Fibroblast of skin of abdomen (primary cell): ENCODE measurements at places on chromosomes 6 and 20.

DNA sequence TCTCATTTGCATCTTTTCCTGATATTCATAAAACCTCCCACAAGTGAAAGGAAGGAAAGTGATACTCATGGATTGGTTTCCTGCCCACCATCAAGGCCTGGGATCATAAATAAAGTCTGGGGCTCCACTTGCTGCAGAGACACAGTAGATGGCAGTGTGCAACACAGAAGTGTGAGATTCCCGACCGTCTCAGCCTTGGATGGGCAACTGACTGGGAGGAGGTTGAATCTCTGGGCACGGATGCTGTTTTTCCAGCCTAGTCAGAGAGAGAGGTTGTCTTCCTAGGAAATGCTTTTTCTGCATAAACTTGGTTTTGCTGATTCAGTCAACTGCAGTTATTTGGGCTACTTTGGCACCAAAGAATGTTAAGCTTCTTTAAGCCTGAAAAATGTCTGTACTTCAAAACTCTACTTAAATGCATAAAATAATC lies 9.9 kb upstream of the RFPL4B start:
- peak; percentile 88 for DNase-seq

DNA sequence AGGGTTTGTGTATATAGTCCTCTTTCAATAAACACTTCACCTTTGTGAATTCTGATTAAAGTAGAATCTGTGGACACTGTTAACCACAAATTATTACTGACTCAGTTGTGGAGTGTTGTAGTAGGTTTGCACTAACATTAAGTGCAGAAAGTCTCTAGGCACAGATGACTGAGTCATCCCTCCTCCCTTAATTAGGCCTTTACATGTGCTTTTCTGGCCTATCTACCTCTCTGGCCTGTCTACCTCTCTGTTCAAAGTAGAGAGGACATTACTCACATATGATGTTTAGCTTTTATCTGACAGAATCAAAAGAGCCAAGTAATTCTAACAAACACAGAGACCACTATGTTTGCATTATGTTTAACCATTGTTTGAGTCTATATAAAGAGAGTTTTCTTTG lies 783.0 kb downstream of the TENT5A start:
- DNase-seq = peak; percentile 15

- no peak for DNase-seq
Observed at GRCh38 chr6:131061751-131062119, 1.3 kb downstream of the EPB41L2 start.

GRCh38 chr20:16189371-16189770 lies 383.9 kb downstream of the KIF16B start:
- no peak for DNase-seq

GRCh38 chr6:63635588-63636517 lies at the start of gene PHF3:
TSS of gene PHF3 (plus strand) at chr6:63635802. CDS start at chr6:63646552, 10,750 bp downstream.
- peak; percentile 92 for DNase-seq

DNA sequence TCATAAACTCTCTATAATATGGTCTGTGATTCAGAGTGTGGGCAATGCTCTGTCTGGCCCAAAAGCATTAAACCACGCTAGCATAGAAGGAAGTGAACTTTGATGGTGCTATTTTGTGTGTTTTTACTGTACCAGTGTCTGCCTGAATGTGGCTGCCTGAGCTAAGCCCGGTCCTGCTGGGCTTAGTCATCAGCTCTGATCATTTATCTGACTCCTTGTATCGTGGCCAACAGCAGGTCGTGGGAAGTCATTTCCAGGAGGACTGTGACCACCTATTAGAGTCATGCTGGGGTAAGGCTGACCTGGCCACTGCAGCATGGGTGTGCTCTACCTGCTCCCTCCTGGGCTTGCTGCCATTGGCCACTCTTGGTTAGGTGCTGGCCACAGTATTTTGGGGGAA lies 239.1 kb upstream of the CEP162 start:
- peak; percentile 48 for DNase-seq

GRCh38 chr6:43812850-43813578 lies 43.0 kb downstream of the VEGFA start:
- no peak for DNase-seq

DNA sequence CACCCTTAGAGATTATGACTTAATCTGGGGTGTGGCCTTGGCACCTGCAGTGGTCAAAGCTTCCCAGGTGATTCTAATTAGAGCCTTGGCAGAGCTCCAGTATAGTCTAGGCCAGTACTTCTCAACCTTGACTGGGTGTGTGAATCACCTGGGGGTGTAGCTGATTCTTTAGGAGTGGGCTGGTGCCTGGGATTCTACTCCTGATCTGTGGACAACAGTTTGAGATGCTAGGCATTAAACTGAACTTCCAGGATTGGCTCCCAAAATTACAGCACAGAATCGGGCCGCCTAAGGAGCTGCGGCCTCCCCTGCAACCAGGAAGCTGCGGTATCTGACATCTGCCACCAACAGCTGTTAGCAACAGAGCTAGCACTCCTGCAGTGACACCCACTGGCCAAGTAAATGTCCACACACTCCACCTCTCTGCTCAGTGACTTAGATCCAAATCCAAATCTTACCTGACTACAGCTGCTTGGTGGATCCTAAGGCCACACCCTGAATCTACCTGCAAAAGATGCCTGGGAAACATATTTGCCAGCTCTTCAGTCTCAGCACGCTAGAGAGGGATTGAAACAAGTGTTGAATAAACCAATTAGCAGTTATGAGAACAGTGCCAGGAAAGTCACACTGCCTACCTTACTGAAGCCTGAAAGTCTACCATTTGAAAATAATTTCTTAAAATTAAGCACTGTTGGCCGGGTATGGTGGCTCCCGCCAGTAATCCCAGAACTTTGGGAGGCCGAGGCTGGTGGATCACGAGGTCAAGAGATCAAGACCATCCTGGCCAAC lies 126.7 kb downstream of the UNC5CL start:
- peak; percentile 40 for DNase-seq

- DNase-seq = no peak
Observed at GRCh38 chr6:108156938-108157233, 8.9 kb upstream of the NR2E1 start.

- DNase-seq = no peak
Observed at GRCh38 chr6:61606500-61606899, 679.5 kb downstream of the KHDRBS2 start.

DNA sequence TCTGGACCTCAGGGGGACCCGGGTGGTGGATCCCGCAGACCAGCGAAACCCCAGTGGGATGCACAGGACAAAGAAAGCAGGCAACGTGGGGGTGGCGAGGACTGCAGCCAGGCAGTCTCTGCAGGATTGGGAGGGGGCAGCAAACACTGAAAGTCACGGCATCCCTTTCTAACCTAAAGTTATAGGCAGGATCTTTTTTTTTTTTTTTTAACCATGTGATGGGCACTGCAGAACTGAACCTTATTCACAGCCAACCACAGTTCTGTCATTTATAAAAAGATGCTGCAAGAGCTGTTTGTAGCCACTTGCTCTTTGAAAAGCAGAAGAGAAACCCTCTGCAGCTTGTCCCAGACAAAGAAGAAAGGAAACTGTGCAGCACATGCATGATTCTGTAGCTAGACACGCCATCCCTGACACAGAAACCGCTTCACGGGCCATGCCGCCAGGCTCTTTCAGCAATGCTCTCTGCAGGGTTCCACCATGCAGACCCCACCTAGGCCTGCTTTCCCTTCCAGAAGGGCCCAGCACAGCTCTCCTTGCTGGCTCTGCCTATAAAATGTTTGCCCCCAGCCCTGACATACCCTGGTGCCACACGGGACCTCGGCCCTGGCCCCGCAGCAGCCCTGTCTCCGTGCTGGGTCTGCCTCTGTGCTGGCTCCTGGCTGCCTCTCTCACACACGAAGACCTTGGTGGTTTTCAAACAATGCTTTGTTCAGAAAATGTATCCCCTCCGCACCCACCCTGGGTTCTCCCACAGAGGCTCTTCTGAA lies 70.8 kb downstream of the PYGB start:
- no peak for DNase-seq

DNA sequence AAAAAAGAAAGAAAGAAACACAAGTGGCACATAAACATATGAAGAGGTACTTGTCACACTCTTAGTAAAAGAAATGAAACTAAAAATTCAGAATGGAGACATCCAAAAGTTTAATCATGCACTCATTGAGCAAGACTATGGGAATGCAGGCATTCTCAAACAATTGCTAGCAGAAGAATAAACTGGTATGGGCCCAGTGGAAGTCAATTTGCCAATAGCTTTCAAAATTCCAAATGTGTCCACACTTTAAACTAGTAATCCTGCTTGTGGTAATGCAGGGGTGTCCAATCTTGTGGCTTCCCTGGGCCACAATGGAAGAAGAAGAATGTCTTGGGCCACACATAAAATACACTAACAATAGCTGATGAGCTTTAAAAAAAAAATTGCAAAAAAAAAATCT lies 97.4 kb downstream of the EPB41L2 start:
- DNase-seq = peak; percentile 71

DNA sequence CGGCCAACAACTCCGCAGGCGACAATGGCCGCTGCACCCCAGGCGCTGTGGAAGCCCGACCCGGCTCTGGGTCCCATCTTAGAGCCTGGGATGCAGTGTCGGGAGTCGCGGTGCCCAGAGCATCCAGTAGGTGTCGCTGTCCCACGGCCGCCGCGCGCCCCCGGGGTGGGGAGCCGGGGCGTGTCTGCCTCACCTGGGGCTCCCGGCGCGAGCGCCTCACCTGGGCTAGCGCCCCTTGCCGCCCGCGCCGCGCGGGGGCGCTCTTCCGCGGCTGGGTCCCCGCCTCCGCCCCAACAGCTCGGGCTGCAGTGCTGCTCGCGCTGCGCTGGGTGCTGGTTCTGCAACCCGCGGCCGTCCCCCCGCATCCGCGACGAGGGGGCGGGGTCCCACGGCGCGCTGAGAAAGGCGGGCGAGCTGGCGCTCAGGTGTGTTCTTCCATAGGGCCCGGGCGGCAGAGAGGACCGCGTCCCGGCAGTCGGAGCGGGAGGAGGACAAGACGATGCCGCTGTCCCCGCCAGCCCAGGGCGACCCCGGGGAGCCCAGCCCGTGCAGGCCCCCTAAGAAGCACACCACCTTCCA lies at the start of gene CRYBG1:
CRYBG1 (plus strand) TSS at position 308 of the 579 bp plus-strand sequence; CDS start at position 500, 192 bp downstream.
- peak; percentile 5 for DNase-seq

DNA sequence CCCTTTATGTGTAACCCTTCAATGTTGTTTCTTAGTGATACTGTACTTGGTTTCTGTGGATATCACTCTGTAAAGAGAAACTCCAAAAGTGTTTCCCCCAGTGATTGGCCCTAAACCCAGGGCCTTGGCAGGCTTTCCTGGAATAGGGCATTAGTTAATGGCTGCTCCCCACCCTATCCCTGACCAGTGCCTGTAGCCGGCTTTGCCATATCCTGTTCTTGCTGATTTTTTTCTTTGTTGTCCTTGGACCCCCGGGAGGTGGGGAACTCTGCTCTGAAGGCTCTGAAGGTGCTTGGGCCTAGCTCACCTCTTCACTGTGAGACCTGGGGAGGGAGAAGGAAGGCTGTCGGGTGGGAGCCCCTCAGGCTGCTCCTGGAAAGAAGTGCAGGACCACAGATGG lies 120.1 kb downstream of the TCP11 start:
- DNase-seq = no peak

- no peak for DNase-seq
Observed at GRCh38 chr20:13251904-13252297, 30.8 kb downstream of the ISM1 start.

DNA sequence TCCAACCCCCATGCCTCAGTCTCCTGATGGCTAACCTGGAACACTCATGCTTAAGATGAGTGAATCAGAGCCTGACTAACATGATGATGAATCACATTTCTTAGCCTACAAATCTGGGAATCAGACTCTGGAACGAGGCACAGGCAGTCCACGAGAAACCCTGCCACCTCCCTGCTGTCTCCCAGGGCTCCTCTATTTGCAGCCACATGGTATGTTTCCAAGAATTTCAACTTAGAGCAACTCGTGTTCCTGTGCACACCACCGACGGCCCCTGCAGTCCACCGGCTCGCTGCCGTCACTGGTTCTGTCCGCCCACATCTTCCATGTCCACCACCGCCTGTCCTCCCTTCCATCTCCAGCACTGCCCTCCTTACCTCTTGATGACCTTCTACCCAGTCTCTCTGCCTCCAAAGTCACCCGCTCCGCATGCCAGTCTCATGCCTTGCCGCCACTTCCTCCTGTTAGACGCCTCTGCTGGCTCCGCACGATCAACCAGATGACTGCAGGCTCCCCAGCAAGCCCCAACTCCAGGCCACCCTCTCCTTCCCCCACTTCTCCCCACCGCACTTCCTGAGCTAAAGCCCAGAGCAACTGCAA lies 87.6 kb downstream of the AGPAT4 start:
- peak; percentile 89 for DNase-seq

DNA sequence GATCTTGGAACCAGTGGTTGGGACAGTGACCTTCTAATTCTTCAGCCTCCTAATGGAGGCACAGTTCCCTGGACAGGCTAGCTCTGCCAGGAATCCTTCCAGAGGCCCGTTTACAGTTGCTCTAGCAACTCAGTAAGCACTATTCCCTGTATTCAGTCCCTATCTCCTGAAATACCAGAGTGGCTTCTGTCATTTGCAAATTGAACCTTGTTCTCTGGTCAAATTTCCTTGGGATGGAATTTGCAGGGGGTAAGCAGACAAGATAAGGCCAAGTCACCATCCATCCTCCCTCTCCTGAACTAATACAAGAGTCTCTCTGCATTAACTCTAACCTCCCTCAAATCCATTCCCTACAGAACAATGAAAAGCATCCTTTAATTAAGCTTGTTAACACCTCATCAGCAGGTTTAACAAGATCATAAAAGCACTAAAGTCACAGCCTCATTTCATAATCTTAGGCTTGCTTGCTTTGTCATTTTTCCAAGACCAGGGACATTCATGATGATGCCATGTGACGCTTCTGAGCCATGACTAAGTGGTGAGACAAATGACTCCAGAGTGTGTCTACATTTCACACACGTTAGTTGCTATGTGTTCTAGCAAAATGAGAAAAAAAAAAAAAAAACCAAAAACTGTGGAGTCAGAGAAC lies 37.1 kb downstream of the SLC22A23 start:
- DNase-seq = peak; percentile 69

DNA sequence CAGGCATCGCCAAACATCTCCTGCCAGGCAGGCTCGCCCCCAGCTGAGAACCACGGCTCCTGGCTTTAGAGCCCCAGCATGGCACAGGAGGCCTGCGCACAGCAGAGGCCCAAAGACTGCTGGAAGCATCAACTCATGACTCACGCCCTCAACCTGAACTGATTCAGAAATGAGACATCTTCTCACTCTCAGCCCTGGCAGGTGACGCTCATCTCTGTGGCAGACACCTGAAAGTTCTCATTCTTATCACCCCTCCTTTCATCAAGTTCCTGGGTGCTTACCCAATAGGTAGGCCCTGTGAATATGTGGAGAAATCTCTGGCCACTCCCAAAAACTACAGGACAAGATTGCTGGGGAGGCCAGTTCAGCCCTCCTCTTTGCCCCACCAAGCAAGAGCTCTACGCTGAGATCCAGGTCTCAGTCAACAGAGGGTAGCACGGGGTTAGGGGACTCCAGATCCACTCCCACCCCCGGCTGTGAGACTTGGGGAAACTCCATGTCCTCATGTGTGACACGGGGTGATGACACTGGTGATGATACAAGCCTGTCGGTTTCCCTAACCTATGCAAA lies 11.3 kb downstream of the NFATC2 start:
- peak; percentile 12 for DNase-seq

DNA sequence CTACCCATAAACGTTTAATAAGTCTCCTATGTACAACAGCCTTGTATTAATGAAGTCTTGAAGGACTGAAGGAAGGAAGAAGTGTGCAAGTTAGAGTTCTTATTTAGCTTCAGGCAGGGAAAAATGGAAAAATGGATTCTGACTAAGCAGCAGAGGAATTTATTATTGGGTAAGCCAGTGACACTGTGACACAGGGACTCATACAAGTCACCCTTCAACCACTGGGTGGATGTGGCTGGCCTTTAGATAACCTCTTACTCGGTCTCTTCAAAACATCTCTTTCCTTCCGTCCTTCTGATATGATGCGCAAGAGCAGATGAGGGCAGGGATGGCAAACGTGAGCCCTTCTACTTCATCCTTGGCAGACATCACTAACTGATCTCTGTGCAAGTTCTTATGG lies 145.6 kb downstream of the DHX35 start:
- DNase-seq = no peak
